ENCODE measurements at places on chromosomes 6 and 20. TPM values are rescaled to one million over a fixed set of nuclear protein-coding genes. Genes with fewer than 3 reads are reported as not detected.
A peak's percentile ranks its signal among the peaks of the same experiment; 100 is the strongest.

Gene USP49
- total RNA-seq: 13.2 TPM

Gene TRMT11
- 16.3 TPM for total RNA-seq

Gene LGSN
- total RNA-seq: not detected

Gene VSTM2L
- total RNA-seq: 11.6 TPM

Gene PAX1
- 0.43 TPM for total RNA-seq

Gene NFKBIE
- total RNA-seq: 9.2 TPM

Gene SMIM28
- total RNA-seq: not detected

Gene WFDC12
- total RNA-seq: not detected

Gene CALHM5
- 0.10 TPM for total RNA-seq

Gene KIF6
- total RNA-seq: 0.79 TPM

Gene AFDN
- total RNA-seq: 140 TPM

Gene DACT2
- 7.6 TPM for total RNA-seq

Gene IL17F
- total RNA-seq: not detected

Gene TUBB2B
- 37.8 TPM for total RNA-seq

GRCh38 chr6:158781692-158782373, 37.3 kb downstream of the EZR start:
- DNase-seq: no peak

DNA sequence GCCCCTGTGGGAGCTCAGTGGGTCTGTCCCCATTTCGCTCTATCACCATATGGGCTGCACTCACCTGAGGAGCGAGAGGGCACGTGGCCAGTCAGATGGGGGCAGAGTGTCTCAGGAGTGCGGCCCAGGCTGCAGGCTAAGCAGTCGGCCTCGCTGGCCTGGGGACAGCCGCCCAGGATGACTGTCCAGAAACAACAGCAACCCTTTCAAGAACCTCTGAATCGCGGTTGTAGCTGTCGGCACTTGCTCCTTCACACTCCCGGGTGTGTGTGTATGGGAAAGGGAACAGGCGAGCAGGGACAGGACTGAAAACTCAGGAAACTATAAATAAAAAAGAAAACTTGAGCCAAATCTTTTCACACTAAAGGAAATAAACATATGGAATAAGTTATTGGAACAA, 63.1 kb downstream of the TFAP2A start:
- DNase-seq: no peak

- no peak for DNase-seq
Measured at GRCh38 chr6:162123797-162124196, 603.8 kb downstream of the PRKN start.

DNA sequence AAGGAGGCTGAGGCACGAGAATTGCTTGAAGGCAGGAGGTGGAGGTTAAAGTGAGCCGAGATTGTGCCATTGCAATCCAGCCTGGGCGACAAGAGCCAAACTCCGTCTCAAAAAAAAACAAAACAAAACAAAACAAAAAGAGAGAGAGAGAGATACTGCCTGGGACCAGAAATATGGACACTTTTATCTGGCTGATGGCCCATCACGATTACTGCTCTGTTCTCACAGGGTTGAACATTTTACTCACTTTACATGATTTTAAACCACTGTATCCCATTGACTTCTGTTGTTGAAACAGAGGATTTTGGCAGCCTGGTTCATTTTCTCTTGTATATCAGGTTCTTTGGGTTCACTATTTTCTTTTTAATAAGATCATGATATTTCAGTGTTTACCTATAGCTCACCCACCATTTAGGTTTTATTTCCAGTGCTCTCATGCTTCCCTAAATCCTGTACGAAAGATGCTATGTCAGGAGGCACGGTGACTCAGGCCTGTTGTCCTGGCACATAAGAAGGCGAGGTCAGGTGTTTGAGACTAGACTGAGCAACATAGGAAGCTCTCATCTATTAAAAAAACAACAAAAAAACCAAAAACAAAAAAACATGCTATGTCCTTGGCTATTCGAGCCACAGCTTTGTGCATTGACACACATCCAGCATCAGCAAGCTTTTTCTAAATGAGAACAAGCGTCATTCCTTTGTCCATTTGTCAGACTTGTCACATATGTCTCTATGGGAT, 34.5 kb upstream of the RREB1 start:
- DNase-seq: no peak

- DNase-seq: no peak
Measured at GRCh38 chr6:140276719-140277118, 902.3 kb upstream of the CITED2 start.

DNA sequence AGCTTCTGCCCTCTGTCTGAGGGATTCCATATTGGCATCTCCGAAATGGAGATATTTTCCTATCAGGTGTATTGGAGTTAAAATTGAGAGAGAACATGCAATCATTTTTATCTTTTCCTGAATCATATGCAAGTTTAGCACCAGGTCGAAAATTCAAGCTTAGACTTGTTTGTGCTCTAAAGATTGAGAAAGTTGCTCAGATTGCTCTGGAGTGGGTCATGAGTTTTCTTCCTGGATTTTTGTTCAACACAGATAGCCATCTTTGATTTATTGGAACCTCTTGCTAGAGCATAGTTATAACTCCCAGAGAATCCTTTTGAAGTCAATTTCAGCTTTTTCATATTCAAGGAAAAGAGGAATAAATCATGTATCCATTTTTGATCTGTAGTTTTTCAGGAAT, 373.5 kb upstream of the FLRT3 start:
- DNase-seq: no peak

GRCh38 chr20:52963131-52963530, 9.0 kb upstream of the TSHZ2 start:
- no peak for DNase-seq

GRCh38 chr6:80502871-80503270, 396.4 kb downstream of the BCKDHB start:
- DNase-seq: no peak

DNA sequence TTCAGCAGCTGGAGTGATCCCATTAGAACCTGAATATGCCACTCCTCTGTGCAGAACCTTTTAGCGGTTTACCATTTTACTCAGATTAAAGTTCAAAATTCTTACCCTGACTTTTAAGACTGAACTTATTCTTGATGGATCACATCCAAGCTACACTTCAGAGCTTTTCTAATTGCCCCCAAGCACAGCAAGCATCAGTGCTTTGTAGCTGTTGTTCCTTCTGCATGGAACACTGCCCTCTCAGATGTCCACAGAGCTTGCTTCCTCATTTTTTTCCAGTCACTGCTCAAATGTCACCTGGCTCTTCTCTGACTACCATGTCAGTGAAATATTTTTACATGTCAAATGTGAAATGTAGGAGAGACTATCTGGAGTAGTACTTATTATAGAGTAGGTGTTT, 1.6 kb upstream of the SLC35B3 start:
- DNase-seq: no peak

- no peak for DNase-seq
Measured at GRCh38 chr6:168616816-168617765, 176.1 kb downstream of the SMOC2 start.

GRCh38 chr6:35969646-35970045, 48.7 kb upstream of the SRPK1 start:
- no peak for DNase-seq

DNA sequence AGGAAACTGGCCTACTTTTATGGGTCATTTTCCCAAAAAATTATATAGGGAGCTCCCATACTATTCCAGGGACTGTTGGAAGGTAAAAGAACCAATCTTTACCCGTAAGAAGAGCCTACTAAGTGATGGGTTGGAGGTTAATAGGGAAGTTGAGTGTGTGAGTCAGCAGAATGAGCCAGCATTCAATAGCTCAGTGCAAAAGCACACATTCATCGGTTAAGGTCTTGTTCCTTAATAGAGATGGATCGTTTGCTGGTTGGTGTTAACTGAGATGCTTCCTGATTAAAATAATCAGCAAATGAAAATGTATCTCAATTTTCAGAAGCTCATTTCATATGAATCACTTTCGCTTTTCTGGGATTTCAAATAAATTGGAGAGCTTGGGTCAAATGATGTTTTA, 115.3 kb upstream of the MRPS10 start:
- DNase-seq: no peak

DNA sequence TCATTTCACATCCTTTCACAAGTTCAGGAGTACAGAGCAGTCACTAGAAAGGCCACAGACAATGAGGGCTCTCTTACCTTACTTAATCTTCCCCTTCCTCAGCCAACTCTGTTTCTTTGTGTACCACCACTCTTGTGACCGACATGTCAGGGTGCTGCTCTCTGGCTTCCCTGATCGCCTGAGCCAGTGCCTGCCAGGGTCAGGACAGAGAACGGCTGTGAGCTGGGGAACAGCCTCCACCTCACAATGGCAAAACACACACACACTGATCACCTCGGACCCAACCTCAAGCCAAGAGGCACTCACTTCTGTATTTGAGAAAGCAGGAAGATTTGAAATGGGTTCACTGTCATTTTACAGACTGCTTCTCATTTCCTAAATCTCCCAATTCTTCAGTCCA, 30.8 kb downstream of the SMLR1 start:
- no peak for DNase-seq

- no peak for DNase-seq
Measured at GRCh38 chr6:49332781-49333180, 130.3 kb downstream of the MMUT start.

- no peak for DNase-seq
Measured at GRCh38 chr20:43564455-43564854, 5.6 kb downstream of the SGK2 start.

DNA sequence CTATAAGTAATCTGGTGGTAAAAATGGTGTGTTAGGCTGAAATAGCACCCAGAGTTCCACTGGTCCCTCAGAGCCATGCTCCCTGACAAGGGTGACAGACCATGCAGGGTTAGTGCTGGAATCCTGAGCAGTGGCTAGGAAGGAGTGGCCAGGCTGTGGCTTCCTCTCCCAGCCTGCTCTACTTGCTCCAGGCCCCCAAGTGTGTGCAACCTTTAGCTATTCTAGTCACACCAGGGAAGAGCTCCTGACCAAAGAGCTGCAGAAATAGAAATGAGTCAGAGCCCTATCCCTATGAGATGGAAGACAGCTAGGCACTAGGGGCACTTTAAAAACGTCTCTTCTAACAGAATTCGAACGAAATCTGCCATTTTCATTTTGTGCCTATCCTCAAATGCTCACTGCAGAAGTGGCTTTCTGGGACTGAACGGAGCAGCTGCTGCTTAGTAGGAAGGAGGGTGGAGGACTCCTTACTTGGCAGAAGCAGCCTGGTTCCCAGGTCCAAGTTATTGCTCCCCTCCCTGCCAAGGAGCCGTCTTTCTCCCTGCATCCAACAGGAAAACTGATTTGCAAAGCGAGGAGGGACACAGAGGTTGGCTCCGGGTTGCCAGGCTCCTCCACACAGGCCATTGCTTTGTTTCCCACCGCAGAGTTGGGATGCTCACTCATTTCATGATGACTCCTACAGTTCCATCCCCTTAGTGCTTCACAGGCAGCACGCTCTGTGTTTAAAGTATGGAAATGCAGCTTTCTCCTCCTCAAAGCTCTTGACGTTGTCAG, 754.5 kb downstream of the C6orf118 start:
- no peak for DNase-seq

- no peak for DNase-seq
Measured at GRCh38 chr6:449486-450419, 58.2 kb downstream of the IRF4 start.

DNA sequence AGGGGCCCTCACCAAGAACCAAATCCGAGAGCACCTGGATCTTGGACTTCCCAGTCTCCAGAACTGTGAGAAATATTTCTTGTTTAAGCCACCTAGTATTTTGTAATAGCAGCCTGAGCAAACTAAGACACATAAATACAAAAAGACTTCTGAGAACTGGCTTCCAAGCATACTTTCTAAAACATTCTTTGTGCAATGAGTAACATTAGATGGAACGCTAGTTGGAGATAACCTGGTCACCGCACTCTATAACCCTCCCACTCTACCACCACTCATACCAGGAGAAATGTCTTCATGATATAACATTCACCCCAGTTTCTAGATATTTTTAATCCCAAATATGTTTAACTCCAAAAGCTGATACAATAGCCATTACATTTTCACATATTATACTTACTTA, 169.5 kb upstream of the THEMIS start:
- no peak for DNase-seq

DNA sequence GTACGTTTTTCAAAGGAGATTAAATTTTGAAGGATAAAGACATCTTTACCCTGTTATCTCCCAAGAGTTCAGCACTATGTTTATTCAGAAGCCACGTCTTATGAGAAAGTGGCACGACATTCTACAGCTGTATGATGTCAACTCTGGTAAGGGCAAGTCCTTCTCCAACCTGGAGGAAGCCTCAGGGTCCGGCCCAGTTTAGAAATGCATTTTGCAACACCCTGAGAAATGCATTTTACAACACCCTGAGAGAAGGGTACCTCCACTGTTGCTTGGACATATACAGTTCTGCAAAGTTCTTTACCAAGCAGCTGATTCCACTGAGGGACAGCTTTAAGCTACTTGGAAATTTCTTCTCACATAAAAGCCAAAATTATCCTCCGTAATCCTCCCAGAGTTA, 17.5 kb downstream of the NAPB start:
- DNase-seq: no peak

GRCh38 chr6:126672649-126673048, 332.7 kb downstream of the CENPW start:
- DNase-seq: no peak

DNA sequence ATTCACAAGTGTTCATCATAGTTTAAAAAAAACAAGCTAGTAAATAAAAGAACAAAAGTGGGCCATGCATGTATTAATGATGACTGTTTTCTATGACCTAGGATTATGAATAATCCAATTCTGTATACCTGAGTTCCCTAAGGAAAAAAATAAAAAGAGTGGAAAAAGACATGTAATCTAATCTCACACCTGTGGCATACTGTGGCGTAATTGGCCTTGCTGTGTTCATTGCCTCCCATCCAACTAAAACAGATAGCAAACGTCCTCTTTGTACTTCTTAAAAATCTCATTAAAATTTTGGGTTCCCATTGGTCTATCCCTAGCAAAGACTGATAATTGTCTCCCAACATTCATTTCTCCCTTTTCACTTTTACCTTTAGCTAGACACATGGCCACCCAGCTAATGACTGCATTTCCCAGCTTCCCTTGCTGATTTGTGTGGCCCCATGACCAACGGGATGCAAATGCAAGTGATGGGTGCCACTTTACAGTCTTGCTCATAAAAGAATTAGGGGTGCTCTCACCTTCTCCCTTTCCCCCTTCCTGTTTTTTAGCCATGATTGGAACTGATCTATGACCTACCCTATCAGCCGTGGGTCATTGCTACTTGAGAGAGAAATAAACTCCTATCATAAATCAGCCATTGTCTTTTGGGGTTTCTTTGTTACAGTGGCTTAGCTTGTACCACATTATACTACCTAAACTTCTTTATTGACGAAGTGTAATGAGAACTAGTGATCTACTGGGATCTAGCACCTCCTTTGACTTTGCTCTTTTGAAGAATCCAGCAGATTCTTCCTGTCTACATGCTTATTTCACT, 32.0 kb upstream of the TBC1D22B start:
- DNase-seq: no peak

GRCh38 chr6:2257363-2257762, 12.0 kb upstream of the GMDS start:
- DNase-seq: no peak

- DNase-seq: peak; percentile 47
Measured at GRCh38 chr6:157227202-157228166, 95.8 kb downstream of the TMEM242 start.

DNA sequence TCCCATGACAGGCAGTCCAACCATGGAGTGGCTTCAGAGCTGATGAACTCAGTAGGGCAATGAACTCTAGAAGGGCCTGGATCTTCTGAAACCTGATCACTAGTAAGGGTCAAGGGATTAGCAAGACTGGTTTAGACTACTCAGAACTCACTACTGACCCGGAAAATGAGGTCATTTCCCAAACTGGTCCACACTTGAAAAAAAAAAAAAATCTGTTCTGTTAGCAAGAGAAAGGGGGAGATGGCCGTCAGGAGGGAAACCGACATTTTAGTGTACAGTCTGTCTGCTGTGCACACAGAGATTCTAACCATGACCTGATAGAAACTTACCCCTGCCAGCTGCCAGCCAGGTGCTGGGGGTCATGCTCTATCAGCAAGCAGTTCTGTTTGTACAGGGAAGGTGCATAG, 262.4 kb upstream of the AGPAT4 start:
- DNase-seq: no peak
